ENCODE measurements at places on chromosomes 5 and 9.

- DNase-seq, result no peak
Measured at GRCh38 chr5:172093559-172093958, 87.1 kb upstream of the FBXW11 start.

GRCh38 chr9:88651682-88652633 lies 117.0 kb downstream of the NXNL2 start:
- DNase-seq, result no peak

DNA sequence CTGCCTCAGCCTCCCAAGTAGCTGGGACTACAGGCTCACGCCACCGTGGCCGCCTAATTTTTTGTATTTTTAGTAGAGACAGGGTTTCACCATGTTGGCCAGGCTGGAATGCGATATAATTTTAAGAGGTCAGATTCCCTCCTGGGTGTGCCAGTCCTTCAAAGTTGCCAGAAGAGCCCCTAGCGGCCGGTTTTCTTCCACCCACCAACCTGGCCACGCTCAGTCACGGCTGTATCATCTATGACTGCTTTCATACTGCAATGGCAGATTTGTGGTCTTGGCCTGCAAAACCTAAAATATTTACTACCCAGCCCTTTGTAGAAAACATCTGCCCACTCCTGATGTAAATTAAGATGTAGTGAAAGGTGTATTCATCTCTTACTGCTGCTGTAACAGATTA lies 117.5 kb upstream of the BASP1 start:
- no peak for DNase-seq

GRCh38 chr5:129930221-129930620 lies 26.0 kb downstream of the CHSY3 start:
- no peak for DNase-seq

- DNase-seq, result no peak
Measured at GRCh38 chr5:140109018-140109758, 4.7 kb upstream of the PURA start.

DNA sequence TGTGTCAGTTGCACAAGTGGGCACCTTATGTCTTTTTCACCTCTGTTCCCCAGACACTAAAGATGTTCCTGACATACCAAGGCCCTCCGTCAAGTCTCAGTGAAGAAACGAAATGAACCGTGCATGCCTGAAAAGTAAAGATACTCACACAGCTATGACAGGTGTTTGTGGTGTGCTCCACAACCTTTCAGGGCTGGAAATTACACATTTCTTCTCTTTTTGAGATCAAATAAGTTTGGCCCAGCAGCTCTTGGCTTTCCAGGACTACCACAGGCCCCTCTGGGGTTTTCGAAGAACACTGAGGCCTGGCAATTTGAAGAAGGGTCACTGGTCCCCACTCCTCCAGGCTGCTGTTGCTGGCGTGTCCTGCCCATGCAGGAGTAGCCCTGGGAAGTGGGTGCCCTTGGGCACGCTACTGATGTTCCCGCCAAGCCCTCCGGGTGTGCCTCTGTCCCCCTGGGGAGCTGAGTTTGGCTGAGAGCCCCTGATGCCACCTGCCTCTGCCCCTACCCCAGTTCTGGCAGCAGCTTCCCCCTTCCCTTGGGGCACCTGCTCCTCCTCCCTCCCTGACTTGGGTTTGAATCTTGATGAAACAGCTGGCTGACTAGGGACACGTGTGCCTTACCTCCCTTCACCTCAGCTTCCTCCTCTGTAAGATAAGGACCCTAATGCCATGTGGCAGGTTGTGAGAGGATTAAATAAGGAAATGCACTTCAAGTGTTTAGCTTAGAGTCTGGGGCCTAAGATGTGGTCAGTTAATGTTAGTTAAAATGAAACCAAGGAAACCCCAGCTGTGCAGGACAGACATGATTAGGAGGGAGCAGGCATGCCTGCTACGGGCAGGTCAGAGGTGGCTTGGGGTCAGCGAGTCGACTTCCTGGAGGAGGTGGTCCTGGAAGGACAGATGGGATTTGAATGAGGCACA lies 49.1 kb upstream of the GADD45G start:
- peak; percentile 56 for DNase-seq

- no peak for DNase-seq
Measured at GRCh38 chr9:84993105-84993504, 323.6 kb downstream of the NTRK2 start.

- DNase-seq, result no peak
Measured at GRCh38 chr9:942805-943580, 33.5 kb upstream of the DMRT3 start.

- no peak for DNase-seq
Measured at GRCh38 chr5:163401271-163401670, 36.1 kb upstream of the CCNG1 start.

DNA sequence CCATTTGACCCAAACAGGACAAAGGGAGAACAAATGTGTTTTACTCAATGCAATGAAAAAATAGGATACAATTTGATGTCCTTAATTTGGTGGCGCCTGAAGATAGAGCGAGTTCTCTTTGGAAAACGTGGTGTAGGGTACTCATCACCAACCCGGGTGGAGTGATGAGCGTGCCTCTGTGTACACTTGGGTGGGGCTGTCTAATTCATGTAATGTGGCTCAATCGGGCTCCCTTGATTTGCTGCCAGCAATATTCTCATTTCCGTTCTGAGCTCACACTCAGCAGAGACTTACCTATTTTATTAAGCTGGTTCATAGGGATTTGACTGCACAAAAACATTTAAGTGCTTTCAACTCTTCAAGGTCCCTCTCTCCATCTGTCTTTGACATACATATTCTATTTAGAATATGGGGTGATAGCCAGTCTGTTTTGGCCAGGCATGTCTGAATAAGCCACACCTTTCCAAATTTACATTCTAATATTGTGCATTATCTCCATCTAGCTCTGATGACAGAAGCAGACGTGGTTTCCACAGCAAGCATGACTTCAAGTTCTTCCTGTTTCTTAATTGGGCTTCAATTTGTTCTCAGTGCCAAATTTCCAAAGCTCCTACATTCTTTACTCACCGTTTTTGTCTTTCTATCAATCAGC lies 162.5 kb downstream of the IRX2 start:
- DNase-seq, result no peak

DNA sequence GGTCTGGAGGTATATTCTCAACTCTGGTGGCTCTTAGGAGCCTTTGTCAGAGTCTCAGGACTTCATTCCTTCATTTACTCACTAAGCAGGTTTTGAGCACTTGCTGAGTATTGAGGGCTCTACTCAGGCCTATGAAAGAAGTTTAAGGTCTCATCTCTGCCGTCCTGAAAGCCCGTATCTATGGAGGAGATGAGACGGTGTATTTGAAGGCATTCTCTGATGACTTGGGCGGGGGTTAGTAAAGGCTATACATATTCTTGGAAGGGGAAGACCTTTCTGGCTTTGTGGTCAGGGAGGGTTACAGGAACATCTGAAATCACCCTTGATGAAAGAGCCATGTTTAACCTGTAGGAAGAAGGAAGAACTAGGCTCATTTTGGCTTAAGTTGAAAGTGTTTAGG lies 21.9 kb downstream of the RASGRF2 start:
- DNase-seq, result no peak

DNA sequence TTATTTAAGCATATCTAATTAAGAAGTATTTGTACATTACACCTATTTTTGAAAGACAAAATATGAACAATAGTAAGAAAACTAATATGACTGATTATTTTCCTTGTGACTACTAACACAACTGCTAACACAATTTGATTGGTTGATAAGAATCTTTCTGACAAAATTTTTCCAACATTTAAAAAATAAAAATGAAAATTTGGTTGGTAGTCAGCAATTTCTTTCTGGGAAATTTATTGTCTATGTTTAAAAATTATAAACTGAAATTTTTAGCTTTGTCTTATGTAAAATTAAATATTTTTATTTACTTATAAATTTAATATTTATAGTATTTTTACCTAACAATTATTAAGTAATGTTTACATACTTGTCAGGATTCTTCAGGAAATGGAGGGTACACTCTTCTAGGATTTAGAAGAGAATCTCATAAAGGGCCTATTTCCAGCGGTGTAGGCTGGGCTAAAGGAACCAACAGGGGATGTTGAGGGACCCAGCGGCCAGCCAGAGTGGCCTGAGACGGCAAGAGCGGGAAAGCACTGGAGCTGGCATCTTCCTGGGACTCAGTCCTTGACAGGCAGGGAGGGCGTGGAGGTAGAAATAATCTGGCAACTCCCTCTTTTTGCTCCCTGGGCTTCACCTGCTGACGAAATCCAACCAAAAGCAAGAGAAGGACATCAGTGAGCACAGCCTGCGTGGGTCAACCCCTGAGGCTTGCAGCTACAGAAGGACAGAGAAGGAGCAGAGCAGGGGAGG lies 14.7 kb upstream of the FAM120A start:
- DNase-seq, result no peak

GRCh38 chr5:2756211-2757152 lies 5.0 kb upstream of the IRX2 start:
- DNase-seq, result no peak

GRCh38 chr5:73764996-73765395 lies 139.0 kb downstream of the ARHGEF28 start:
- DNase-seq, result no peak

DNA sequence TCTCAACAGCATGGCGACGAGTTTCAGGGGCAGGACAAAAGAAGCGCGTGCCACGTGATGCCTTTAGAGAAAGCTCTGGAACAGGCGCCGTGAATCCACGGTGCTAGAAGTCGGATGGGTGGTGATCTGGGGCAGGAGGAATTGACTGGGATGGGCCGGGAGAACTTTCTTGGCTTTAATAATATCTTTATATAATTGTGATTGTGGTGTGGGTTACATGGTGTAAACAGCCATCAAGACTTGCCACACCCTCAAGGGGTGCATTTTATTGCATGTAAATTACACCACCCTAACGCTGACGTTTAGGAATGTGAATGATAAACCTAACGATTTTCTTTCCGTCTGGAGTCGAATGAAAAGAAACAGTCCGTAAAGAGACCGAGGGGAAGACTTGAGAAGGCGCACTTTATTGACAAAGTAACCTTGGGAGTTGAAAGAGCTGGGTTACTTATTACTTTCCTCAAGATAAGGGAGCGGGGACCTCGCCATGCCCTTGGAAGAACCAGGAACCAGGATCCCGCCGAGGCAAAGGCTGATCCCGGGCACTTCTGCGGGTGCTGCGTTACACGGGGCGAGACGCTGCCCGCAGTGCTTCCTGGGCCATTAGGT lies 8.5 kb downstream of the NRARP start:
- DNase-seq, result no peak

- DNase-seq, result no peak
Measured at GRCh38 chr5:626850-627249, 14.7 kb downstream of the CEP72 start.

GRCh38 chr5:147234825-147235635 lies at the start of gene STK32A:
STK32A (plus strand) TSS chr5:147235026; CDS start chr5:147239635, 4,609 bp downstream.
- no peak for DNase-seq

DNA sequence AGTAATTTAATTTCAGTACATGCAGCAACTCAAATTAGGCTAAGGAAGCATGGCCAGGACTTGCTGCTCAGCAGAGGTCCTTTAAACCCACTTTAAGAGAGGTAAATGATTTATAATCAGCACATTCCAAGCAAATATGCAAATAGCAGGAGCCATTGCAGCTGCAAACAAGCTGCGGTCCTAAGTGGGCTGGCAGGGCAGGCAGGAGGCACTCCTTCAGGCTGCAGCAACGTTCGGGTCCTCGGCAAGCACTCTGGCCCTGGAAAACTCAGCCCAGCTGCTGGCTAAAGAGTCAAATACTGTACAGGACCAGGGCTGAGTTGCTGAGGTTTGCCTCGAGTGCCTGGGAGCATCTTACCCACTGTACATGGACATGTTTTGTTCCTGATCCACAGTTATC lies 126.9 kb downstream of the FSTL4 start:
- no peak for DNase-seq

DNA sequence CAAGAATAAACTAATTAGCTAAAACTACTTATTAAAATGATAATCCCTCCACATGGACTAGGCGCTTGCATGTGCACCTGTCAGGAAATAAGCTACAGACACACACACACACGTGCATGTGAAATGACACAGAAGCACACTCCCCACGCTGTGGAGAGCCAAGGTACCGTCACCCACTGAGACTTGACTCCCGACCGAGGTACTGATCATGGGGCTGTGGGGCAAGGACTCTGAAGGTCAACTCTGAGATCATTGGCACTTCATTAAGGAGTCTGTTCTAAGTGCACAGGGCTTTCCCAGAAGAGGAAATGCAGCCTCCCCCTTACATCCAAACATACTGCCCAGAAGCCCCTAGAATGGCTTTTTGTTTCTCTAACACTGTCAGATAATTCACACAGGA lies 264.4 kb upstream of the WWC1 start:
- no peak for DNase-seq

DNA sequence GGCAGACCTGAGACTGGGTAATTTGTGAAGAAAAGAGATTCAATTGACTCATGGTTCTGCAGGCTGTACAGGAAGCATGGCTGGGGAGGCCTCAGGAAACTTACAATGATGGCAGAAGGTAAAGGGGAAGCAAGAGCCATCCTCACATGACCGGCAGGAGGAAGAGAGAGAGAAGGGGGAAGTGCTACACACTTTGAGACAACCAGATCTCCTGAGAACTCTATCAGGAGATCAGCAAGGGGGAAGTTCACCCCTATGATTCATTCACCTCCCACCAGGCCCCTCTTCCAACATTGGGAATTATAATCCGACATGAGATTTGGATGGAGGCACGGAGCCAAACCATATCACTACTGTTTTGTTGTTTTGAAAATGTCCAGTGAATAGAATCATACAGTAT lies 110.2 kb downstream of the DAPK1 start:
- DNase-seq, result no peak

DNA sequence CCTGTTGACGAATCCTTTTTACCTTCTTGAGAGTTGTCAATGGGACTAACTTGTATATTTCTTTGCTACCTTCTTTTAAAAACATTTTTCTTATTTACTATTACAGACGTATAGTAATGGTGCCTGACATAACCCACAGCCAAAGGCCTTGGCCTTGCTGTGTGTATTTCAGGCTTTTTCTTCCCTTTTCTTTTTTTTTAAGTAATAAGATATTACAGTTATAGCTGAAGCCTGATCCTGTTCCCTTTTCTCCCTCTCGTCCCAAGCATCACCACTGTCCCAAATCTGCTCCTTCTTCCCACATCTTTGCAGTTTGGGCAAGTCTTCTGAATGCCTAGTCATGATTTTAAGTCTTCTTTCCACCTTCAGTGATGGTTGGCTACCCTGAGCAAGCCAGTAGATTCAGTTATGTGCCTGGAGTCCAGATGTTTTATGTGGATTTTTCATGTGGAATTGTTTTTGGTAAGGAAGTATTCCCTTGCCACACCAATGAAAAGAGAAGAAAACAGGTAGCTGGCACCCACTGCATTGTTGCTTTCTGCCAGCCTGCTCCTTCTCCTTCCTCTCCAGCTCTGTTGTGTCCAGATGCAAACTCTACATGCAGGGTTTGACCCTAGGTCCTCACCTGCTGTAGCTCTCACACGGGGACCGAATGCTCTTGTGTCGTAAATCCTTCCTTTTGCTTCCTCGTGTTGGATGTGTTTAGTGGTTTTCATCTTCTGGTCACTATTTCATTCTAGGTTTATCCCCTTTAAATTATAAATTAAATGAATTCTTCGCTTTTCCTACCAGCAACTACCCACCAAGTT lies 26.5 kb downstream of the ABL1 start:
- DNase-seq, result no peak

DNA sequence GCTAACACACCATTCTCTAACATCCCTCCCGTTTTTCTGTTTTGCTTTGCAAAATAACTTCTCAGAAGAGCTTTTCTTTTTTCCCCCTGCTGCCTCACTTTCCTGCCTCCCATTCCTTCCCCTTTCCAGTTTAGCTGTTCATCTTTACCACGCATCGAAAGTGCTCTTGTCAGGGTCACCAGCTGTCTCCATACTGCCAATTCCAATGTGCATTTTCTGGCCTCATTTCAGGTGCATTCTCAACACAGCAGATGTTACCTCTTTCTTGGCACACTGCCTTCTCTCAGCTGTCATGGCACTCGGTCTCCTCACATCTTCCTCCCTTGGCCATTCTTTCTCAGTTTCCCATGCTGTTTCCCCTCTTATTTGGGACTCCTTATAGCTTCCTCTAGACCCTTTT lies 9.5 kb downstream of the ARSK start:
- DNase-seq, result no peak

Measured in GM13977 (cell line).